ENCODE measurements at places on chromosomes 1 and 21. TPM values are rescaled to one million over a fixed set of nuclear protein-coding genes. Genes with fewer than 3 reads are reported as not detected.
A peak's percentile ranks its signal among the peaks of the same experiment; 100 is the strongest.

GRCh38 chr1:53594391-53595180 lies 135.4 kb downstream of the DMRTB1 start:
- no peak for DNase-seq
- no peaks in the 10 kb centered on the region for H3K27me3 ChIP-seq
- H3K36me3 ChIP-seq, result no peaks in the 10 kb centered on the region

DNA sequence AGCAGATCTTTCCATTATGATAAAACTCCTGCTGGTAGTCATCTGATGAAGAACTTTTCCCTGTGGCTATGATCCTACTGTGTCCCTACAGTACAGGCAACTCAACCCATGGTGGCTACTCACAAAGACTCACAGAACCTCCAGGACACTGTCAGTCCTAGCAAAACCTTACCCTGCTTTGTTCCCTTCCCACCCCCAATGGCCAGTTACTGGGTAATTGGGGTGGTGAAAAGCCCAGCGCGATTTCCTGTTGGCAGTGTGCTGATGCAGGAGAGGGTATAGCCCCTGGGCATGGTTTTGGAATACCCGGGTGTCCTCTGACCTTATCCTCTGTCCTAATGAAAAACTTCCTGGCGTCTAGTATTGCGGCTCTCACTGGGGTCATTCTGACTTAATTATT lies 533 bp upstream of the RGL1 start:
- peaks cover 3% of the 10 kb centered on the region for H3K27me3 ChIP-seq
- H3K4me1 ChIP-seq, result peaks cover 6% of the 10 kb centered on the region
- DNase-seq, result no peak
- H3K27ac ChIP-seq, result no peak overlapping the region
- no peak overlapping the region for H3K4me3 ChIP-seq

The S100A1 gene
- not detected for total RNA-seq

DNA sequence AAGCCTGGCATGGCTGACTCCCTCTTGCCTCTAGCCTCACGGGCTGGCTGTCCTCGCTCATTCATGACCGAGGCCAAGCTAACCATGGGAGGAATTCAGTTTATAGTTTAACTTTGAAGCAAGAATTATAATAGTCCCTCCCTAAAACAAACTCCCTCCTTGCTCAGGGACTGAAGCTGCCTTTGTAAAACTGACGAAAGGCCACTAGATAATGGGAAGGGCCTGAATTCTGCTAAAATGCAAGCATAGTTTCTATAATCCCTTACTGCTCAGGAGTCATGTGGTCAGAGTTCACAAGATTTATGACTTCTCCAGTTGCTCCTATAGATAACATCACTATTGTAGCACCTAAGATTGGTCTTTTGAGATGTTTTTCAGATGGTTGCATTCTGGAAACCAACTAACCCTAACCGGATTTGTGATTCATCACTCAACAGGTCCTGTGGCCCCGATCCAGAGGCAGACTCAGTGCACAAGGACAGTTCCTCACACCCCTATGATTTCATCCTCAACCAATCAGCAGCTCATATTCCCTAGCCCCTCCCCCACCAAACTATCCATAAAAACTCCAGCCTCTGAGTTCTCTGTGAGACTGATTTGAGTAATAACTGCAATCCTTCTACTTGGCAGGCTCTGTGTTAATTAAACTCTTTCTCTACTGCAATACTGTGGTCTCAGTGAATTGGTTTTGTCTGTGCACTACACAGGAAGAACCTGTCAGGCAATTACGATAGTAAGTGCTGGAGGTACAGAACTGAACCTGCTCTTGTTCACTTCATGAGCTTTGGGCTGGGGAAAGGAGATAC lies 26.4 kb downstream of the HHIPL2 start:
- H3K27me3 ChIP-seq, result peaks cover 8% of the 10 kb centered on the region
- no peak for DNase-seq
- H3K36me3 ChIP-seq, result peaks cover 4% of the 10 kb centered on the region
- no peak overlapping the region for H3K4me3 ChIP-seq

The ZMYND12 gene
- 0.97 TPM for total RNA-seq

- no peak overlapping the region for H3K27ac ChIP-seq
- no peaks in the 10 kb centered on the region for H3K36me3 ChIP-seq
- DNase-seq, result no peak
Measured at GRCh38 chr1:60963167-60963940, 119.0 kb upstream of the NFIA start.

- H3K27ac ChIP-seq, result no peak overlapping the region
- no peaks in the 10 kb centered on the region for H3K4me1 ChIP-seq
- no peaks in the 10 kb centered on the region for H3K36me3 ChIP-seq
- peaks cover 17% of the 10 kb centered on the region for H3K27me3 ChIP-seq
Measured at GRCh38 chr1:4000811-4001251, 100.8 kb upstream of the C1orf174 start.

DNA sequence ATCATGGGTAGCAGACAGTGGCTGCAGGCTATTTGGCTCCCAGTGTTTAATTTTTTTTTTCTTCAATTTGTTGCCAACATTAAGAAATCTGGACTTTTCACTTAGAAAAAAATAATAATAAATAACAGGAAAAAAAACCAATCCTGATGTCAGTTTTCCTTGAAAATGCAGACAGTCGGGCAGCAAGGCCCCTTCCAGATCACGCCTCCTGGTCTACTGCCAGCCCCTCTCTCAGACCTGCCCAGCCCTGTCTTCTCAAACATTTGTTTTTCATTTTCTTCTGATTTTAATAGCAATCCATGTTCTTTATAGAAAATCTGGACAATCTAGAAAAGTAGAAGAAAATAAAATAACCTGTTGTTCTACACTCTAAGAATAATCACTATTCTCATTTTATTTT lies 15.5 kb downstream of the IFNGR2 start:
- H3K27me3 ChIP-seq, result no peaks in the 10 kb centered on the region
- no peak overlapping the region for H3K4me3 ChIP-seq
- no peak for DNase-seq
- peaks cover 36% of the 10 kb centered on the region for H3K36me3 ChIP-seq

GRCh38 chr1:42941640-42942330 lies 16.9 kb downstream of the SLC2A1 start:
- peaks cover 95% of the 10 kb centered on the region for H3K4me1 ChIP-seq
- H3K27ac ChIP-seq, result peak overlapping the region; percentile 81
- H3K36me3 ChIP-seq, result peaks cover 58% of the 10 kb centered on the region
- no peaks in the 10 kb centered on the region for H3K27me3 ChIP-seq
- peak; percentile 64 for DNase-seq
- H3K4me3 ChIP-seq, result no peak overlapping the region

The ZSCAN20 gene
- 3.8 TPM for total RNA-seq

DNA sequence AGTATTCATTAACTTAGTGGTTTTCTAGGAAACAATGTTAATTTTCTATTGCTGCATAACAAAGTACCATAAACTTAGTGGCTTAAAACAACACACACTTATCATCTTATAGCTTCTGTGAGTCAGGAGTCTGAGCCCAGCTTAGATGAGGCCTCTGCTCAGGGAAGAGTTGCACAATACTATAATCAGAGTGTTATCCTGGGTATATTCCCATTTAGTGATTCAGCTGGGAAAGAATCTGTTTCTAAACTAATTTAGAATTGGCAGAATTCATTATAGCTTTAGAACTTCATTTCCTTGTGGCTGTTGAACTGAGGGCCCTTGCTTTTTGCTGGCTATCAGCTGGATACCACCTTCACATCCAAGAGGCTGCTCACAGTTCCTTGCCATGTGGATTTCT lies 515.5 kb downstream of the BRINP3 start:
- H3K27me3 ChIP-seq, result no peaks in the 10 kb centered on the region
- DNase-seq, result no peak
- no peak overlapping the region for H3K27ac ChIP-seq
- no peaks in the 10 kb centered on the region for H3K4me1 ChIP-seq
- H3K4me3 ChIP-seq, result no peak overlapping the region

DNA sequence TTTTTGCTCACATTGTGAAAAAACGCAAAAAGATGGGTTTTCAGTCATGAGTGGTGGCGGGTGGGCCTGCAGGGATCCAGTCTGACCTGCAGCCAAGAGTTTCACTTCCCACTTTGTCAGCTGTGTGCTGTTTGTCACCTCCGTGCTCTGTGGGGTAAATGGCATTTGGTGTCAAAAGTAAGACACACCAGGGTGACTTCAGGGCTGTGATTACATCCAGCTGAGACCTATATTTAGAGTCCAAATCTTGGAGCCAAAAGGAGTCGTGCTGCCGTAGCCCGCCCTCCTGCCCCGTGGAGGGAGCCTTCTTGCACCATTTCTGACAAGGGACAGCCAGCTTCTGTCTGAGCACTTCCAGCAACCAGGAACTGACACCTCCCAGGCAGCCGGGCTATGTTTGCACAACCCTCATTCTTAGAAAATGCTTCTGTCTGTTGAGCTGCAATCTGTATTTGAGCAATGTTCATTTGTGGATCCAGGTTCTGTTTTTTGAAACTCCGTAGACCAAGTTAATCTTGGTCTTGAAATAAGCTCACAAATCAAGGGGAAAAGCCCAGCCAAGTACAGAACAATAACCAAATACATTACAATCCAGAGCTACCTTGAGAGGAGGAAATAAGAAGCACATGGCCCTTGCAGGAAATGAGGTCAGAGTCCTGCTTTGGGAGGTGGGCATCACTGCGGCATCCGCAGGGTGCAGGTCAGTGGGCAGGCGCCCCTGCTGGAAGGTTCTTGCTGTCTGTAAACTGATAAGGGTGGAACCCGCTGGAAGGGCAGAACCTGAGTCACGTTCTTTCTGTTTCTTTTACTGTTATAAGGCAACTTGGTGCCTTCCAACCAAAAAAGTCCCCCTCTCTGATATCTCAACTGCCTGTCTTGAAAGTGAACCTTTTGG lies 14.4 kb downstream of the ABCG1 start:
- peaks cover 5% of the 10 kb centered on the region for H3K36me3 ChIP-seq
- peak overlapping the region; percentile 74 for H3K4me3 ChIP-seq
- H3K4me1 ChIP-seq, result peaks cover 94% of the 10 kb centered on the region
- H3K27me3 ChIP-seq, result no peaks in the 10 kb centered on the region

DNA sequence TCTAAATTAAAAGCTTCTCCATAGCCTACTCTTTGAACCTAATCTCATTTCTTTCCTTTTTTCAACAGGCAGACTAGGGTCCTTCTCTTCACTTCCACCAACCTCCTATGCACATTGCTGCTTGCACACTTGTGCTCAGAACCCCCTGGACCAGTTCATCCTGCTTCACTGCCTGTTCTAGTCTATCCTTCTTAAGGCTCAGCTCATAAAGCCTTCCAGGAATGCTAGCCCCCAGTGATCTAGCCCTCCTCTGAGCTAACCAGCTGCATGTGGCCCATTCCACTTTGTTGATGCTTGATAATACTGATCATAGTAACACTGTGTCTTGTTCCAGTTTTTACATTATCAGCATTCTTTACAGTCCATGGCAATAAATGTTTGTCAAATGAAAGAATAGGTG lies 22.9 kb upstream of the PHGDH start:
- H3K36me3 ChIP-seq, result no peaks in the 10 kb centered on the region
- H3K27ac ChIP-seq, result no peak overlapping the region
- H3K27me3 ChIP-seq, result peaks cover 1% of the 10 kb centered on the region

The HNRNPR gene
- total RNA-seq, result 180 TPM

DNA sequence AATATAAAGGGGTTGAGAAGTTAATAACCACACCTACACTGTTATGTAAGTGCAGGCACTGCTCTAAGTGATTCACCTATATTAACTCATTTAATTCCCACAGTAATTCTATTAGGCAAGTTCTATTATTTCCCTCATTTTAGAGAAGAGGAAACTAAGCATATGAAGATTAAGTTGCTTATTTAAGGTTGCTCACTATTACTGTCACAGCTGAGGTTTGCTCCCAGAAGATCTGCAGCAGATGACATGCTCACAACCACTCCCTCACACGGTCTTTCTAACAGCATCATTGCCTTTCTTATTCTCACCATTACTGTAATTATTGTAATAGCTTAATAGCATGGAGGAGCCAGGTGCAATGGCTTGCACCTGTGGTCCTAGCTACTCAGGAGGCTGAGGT lies 196.4 kb upstream of the GREM2 start:
- H3K27me3 ChIP-seq, result no peaks in the 10 kb centered on the region
- no peak overlapping the region for H3K4me3 ChIP-seq
- no peak for DNase-seq
- H3K4me1 ChIP-seq, result no peaks in the 10 kb centered on the region
- H3K27ac ChIP-seq, result no peak overlapping the region

- peak; percentile 92 for DNase-seq
- peaks cover 4% of the 10 kb centered on the region for H3K36me3 ChIP-seq
- peaks cover 1% of the 10 kb centered on the region for H3K27me3 ChIP-seq
- peak overlapping the region; percentile 38 for H3K4me3 ChIP-seq
Measured at GRCh38 chr1:226626577-226626956, 78.0 kb downstream of the STUM start.

- no peak for DNase-seq
- H3K4me1 ChIP-seq, result peaks cover 19% of the 10 kb centered on the region
- peaks cover 21% of the 10 kb centered on the region for H3K36me3 ChIP-seq
- H3K27ac ChIP-seq, result no peak overlapping the region
Measured at GRCh38 chr1:50857702-50858101, 102.4 kb downstream of the FAF1 start.

The BATF3 gene
- total RNA-seq, result 320 TPM

DNA sequence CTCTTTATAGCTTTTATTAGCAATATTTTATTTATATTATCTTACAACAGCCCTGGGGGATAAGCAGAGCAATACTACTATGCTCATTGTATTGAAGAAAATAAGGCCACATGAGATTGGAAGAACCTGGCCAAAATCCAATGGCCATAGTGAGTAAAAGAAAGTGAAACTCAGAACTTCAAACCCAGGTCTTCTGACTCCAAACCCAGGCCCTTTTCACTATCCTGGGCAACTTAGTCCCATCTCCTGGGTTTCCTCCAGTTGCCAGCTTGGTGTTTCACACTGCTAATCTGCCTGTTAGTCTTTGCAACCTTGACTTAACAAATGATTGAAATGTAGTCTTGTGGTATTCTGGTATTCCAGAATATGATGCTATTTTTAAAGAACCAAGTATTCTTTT lies 22.4 kb upstream of the EXO1 start:
- DNase-seq, result no peak
- H3K36me3 ChIP-seq, result no peaks in the 10 kb centered on the region
- H3K27ac ChIP-seq, result no peak overlapping the region
- no peak overlapping the region for H3K4me3 ChIP-seq
- H3K4me1 ChIP-seq, result no peaks in the 10 kb centered on the region
- peaks cover 3% of the 10 kb centered on the region for H3K27me3 ChIP-seq

The CDC7 gene
- 20.4 TPM for total RNA-seq

- no peak overlapping the region for H3K4me3 ChIP-seq
- H3K36me3 ChIP-seq, result no peaks in the 10 kb centered on the region
- H3K27me3 ChIP-seq, result no peaks in the 10 kb centered on the region
- H3K4me1 ChIP-seq, result no peaks in the 10 kb centered on the region
Measured at GRCh38 chr1:48908606-48909005, 131.9 kb upstream of the BEND5 start.

- H3K4me1 ChIP-seq, result peaks cover 14% of the 10 kb centered on the region
- H3K27me3 ChIP-seq, result no peaks in the 10 kb centered on the region
- peaks cover 3% of the 10 kb centered on the region for H3K36me3 ChIP-seq
- peak; percentile 75 for DNase-seq
- H3K4me3 ChIP-seq, result no peak overlapping the region
Measured at GRCh38 chr21:42614396-42614795, 39.0 kb upstream of the PDE9A start.

Measured in activated CD4-positive, alpha-beta memory T cell treated with anti-CD3 and anti-CD28 coated beads for 36 hours (primary cell).